Skeletal muscle cell (primary cell): ENCODE measurements at places on chromosomes 5 and 9.

DNA sequence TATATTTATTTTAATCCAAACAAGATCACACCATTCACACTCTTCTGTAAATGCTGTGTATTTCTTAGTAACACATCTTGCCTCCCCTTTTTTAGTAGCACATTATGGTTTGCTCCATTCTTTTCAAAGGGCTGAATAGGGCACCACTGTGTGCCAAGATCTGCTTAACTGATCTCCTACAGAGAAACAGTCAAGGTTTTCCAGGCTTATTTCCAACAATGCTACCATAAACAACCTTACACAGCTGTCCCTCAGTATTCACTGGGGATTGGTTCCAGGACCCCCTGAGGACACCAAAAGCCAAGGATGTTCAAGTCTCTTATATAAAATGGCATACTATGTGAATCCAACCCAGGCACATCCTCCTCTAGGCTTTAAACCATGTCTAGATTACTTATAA, 16.5 kb downstream of the GOLM1 start:
- DNase-seq = no peak

DNA sequence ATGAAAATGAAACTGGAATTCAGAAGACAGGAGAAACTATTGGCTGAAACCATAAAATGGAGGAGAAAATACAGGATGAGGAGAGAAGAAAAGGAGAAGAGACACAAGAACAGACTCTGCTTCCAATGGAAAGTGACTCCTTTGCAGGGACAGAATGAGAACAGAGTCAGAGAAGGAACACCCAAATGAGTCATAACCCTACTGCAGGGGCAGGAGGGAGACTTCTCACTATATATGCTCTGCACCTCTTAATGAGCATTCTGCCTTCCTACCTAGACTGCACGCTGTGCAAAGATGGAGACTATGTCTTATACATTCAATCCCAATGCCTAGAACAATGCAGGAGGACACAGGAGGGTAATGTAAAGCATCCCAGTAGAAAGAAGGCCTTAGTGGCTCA, 2.1 kb downstream of the SAXO1 start:
- no peak for DNase-seq

- DNase-seq = no peak
These were observed 44.4 kb upstream of the PRRC2B start for GRCh38 chr9:131349522-131349880.

GRCh38 chr5:16772556-16772955, 155.8 kb upstream of the RETREG1 start:
- no peak for DNase-seq

DNA sequence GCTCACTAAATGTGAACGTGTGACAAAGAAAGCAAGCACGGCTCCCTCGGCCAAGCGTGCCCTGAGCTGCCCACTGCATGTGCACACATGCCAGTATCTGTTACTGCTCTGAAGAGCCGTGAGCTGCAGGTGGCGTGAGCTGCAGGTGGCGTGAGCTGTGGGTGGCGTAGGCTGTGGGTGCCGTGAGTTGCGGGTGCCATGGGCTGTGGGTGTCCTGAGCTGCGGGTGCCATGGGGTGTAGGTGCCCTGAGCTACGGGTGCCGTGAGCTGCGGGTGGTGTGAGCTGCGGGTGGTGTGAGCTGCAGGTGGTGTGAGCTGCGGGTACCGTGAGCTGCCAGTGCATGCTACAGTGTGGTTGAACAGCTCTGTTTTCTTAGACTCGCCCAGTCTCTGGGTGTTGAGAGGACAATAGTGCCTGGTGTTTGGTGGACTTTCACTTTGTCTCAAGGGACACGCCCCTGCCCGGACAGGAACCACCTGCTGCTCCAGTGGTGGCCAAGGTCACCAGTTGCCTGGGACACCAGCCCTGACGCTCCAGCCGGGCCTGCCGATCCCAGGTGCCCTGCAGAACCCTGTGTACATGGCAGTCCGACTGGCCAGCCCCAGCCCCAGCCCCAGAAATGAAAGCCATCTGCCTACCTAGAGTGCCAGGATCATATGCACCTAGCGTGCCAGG, 6.7 kb downstream of the CCDC187 start:
- no peak for DNase-seq

GRCh38 chr9:127011772-127012171, 97.2 kb downstream of the RALGPS1 start:
- DNase-seq = no peak

DNA sequence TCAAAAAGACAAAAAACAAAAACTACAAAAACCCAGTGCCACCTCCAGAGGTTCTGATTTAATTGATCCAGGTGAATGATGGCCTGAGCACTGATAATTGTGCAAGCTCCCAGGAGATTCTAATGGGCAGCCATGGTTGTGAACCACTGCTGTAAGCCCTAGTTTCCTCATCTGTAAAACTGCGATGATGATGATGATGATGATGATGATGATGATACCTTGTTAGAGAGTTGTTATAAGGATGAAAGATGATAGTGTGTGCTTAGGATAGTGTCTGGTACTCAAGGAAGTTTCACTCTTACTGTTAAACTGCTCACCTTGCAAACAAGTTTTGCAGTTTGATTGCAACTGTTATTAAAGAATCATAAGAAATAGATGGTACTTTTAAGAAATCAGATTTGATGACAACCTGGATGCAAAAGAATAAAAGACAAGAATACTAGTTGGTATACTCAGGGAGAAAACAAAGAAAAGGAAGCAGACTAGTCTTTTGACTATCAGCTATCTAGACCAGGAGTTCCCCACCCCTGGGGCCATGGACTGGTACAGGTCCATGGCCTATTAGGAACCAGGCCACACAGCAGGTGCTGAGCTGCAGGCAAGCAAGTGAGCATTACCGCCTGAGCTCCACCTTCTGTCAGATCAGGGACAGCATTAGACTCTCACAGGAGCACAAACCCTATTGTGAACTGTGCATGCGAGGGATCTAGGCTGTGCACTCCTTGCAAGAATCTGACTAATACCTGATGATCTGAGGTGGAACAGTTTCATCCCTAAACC, 98.0 kb downstream of the OR2K2 start:
- no peak for DNase-seq

DNA sequence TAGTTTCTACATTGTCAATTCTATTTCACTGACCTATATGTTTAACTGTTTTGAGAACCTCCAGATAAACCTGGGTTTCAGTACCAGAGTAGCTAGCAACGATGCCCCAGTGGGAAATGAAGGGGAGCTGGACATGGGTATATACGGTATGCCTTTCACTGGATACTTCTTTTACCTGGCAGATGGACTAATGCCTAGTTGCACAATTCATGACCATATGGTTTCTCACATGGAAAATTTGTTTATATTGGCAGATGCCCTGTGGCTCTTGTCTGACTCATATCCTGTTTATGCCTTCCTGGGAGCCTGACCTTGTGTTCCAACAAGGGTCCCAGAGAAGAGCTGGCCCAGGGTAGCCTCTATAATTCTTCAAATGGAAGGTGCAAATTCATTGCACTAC, 144.1 kb downstream of the MAT2B start:
- peak; percentile 68 for DNase-seq

DNA sequence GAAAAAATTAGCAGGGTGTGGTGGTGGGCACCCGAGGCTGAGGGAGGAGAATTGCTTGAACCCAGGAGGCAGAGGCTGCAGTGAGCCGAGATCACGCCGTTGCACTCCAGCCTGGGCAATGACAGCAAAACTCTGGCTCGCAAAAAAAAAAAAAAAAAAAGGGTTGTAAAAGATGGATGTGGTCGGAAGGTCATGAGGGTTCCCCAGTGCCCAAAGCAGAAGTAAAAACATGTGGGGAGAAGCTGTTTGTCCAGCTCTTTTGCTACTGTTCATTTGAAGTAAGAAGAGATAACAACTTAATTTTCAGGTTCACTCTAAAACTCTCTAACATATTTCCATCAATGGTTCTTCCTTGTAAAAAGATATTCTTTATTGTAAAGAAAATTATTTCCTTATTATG, 57.1 kb upstream of the GOLPH3 start:
- DNase-seq = no peak

DNA sequence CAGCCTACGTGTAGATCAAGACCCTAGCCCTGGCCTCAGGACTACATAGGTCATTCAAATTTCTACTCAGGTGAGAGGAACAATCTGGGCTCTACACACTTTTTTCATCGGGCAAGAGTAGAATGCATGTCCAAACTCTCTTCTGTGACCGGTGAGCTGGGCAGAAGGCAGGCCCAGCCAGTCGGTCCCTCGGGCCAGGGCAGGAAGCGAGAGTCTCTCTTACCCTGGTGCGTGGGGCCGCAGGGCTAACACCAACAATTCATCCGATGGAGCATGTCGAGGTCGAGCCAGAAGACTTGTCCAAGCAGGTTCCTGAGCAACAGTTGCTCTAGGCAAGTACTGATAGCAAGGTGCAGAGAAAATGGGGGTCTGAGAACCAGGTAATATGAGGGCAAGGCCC, 88.5 kb downstream of the KLHL3 start:
- no peak for DNase-seq

GRCh38 chr5:94618029-94618492, 343 bp downstream of the KIAA0825 start:
- DNase-seq = no peak

DNA sequence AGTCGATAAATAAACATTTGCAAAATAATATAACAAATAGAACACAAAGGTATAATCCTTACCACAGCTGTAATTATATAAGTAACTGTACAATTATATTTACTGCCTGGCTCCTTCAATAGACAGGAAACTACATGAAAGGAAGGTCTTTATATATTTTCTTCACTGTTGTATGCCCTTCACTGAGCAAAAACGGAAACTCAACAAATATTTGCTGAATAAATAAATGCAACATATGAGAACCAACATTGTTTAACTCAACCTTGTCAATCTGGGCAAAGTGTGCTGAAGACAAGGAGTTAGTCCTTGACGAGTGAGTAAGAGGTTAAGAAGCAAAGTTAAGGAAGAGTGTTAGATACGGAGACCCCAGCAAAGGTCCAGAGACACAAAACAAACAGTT, 22.6 kb downstream of the PSMD5 start:
- no peak for DNase-seq

GRCh38 chr9:89601306-89601705, 3.5 kb upstream of the GADD45G start:
- DNase-seq = no peak

DNA sequence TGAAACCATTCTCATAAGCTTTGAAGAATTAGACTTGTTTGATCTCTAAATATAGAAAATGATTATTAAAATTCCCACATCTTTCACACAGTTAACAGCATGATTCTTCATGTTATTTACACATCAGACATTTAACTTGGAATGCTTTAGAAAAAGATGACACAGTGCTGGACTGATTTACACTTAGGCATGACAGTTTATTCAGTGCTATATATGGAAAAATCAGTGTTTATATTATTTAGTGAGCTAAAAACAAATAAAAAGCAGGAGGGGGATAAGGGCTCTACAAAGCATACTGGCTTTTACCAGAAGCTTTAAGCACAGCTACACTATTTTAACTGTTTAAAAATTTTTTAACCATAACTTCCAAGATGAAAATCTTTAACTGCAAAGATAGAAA, 30.0 kb downstream of the CDC37L1 start:
- no peak for DNase-seq

- DNase-seq = no peak
These were observed 433.0 kb downstream of the TLE1 start for GRCh38 chr9:81256368-81256767.

DNA sequence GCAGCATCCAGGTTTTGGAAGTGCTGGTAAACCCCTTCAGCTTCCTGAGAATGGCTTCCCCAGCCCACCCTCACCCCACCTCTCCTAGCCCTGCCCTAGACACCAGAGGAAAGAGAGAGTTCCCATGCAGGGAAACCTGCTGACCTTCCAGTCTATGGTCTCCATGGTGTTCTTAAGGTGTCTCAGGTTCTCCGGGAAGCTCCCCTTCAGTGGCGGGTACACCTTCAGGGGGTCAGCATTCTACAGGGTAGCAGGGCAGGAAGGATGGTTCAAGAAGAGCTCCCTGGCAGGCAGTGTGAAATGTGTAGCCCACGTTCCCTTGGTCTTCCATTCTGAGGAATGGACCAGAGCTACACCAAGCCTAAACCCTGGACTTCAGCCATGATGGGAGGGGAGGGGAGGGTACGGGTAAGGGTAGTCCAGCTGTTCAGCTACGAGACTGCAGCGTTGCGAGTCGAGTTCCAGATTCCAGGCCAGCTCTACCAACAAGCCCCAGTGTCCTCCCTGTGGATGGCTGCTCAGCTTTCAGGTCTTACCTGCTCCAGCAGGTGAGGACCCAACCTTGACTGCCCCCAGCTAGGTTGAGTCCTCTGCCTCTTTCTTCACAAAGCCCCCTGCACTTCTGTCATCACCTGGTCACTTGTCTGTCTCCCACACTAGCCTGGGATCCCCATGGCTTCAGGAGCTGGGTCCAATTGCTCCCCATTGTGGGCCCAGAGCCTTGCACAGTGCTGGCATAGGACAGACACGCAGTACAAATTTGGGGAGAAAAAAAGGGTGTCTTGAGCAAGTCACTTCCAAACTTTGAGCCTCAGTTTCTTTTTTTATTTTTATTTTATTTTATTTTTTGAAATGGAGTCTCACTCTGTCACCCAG, 7.5 kb downstream of the CD74 start:
- DNase-seq = no peak

- DNase-seq = no peak
These were observed 273.2 kb upstream of the TARS1 start for GRCh38 chr5:33167541-33167940.

GRCh38 chr5:129905473-129906176, 1.4 kb downstream of the CHSY3 start:
- DNase-seq = no peak

DNA sequence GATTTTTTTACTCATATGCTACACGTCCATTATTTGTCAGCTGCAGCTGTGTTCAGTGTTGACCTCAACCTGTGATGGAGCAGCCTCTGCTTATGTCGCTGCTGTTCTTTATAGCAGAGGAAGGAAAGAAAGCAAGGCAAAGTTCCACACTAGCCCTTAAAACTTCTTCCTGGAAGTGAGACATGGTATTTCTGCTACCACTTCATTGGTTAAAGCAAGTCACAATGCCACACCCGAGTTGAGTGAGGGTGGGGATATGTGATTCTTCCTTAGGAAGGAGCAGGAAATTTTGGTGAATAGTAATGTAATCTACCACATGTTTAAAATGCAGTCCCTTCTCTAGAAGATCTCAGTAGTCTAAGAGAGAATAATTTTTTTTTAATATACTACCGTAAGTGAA, 224.8 kb upstream of the DMRT1 start:
- DNase-seq = no peak

DNA sequence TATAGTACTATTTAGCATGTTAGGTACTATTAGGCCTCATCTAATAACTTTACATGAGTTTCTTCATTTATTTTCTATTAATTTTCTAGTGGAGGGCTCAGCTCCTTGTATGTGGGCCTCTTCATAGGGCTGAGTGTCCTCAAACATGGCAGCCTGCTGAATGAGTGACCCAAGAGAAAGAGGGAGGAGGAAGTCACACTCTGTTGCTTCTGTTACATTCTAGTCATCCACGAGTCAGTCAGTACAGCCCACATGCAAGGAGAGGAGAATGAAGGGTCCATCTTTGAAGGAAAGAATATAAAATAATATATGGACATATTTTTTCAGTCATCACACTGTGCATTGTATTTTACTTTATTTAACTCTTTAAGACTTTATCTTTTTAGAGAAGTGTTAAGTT, 66.6 kb upstream of the NR3C1 start:
- no peak for DNase-seq
